ENCODE measurements at places on chromosomes 6 and 20.

DNA sequence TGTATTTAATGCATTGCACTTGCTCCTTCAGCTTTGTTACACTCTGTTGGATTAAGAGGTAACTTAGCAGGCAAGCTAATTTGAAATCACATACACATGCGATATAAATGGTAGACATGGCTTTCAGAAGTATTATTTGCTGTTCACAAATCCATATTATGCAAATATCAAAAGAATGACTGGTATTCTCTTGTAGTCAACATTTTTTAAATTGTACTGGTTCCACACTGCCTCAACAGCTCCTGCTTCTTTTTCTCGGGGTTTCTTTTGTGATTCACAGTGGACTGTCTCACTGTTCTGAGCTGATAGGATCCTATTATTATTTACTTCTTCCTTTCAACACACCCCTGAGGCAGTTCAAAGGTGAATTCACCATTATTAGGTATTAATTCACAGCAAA lies 927.4 kb downstream of the KIF16B start:
- no peak for DNase-seq

DNA sequence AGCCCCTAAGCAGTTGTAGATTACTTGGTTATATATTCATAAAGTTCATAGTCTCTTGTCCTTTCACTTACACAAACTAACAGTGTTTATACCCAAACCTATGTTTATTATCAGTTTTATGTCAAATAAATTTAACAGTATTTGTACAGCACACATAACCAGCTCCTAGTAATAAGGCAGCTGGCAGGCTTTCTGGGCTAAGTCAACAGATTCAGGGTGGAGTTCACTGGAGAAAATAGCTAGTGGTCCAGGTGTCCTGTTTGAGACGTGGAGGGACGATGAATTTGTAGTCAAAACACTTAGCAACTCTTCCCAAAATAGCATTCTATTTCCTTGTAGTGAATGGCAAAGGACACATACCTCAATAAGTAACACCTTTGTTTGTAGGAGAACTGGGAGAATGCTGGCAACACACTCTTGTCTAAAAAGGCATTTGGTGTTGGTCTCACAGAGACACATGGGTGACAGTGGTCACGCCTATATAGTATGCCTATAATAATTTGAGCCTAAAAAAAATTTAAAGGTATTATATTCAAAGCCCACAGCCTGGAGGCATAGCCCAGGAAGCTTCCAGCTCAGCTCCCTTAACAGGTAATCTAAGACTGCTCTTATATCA lies 156.4 kb upstream of the CARMIL1 start:
- DNase-seq, result no peak

- DNase-seq, result no peak
Measured at GRCh38 chr6:81242624-81243023, 509.9 kb downstream of the TENT5A start.

GRCh38 chr6:97423190-97423589 lies 140.2 kb upstream of the MMS22L start:
- no peak for DNase-seq

All from eye (tissue), 1 donor.